Activated B cell treated with CpG ODN at 0.5 μM for 24 hours (primary cell): ENCODE measurements at places on chromosomes 3 and 15. TPM values are rescaled to one million over a fixed set of nuclear protein-coding genes. Genes with fewer than 3 reads are reported as not detected.

The SCN5A gene
- 0.02 TPM in 1 of 2 replicates, not detected in the other for total RNA-seq

DNA sequence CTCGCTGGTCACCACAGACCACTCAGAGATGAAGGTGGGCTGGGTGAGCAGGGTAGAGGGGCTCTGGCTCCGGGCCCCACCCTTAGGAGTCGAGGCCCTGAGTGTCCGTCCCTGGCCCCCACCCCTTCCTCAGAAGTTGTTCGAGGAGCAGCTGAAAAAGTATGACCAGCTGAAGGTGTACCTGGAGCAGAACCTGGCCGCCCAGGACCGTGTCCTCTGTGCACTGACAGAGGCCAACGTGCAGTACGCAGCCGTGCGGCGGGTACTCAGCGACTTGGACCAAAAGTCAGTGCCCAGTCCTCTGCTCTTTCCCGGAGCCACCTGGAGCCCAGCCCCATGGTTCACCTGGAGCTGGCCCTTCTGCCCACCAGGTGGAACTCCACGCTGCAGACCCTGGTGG, 28.5 kb downstream of the PTPN23 start:
- no peak for DNase-seq
- peaks cover 6% of the 10 kb centered on the region for H3K4me1 ChIP-seq
- no peaks in the 10 kb centered on the region for H3K27me3 ChIP-seq
- H3K4me3 ChIP-seq: no peak overlapping the region
- H3K27ac ChIP-seq: no peak overlapping the region
- peaks cover 71% of the 10 kb centered on the region for H3K36me3 ChIP-seq

- peaks cover 10% of the 10 kb centered on the region for H3K27me3 ChIP-seq
- no peak for DNase-seq
- no peaks in the 10 kb centered on the region for H3K4me1 ChIP-seq
- H3K4me3 ChIP-seq: no peak overlapping the region
- no peaks in the 10 kb centered on the region for H3K36me3 ChIP-seq
These were observed 83.9 kb upstream of the FAM98B start for GRCh38 chr15:38369936-38370478.

The UACA gene
- total RNA-seq: 0.56 and 1.00 TPM in 2 replicates

- no peak overlapping the region for H3K27ac ChIP-seq
- H3K36me3 ChIP-seq: peaks cover 1% of the 10 kb centered on the region
- peaks cover 8% of the 10 kb centered on the region for H3K4me1 ChIP-seq
- H3K27me3 ChIP-seq: no peaks in the 10 kb centered on the region
These were observed 91.7 kb upstream of the MBNL1 start for GRCh38 chr3:152176998-152177397.

The NUTM1 gene
- not detected in 2 replicates for total RNA-seq

The PRTG gene
- total RNA-seq: not detected in 2 replicates

DNA sequence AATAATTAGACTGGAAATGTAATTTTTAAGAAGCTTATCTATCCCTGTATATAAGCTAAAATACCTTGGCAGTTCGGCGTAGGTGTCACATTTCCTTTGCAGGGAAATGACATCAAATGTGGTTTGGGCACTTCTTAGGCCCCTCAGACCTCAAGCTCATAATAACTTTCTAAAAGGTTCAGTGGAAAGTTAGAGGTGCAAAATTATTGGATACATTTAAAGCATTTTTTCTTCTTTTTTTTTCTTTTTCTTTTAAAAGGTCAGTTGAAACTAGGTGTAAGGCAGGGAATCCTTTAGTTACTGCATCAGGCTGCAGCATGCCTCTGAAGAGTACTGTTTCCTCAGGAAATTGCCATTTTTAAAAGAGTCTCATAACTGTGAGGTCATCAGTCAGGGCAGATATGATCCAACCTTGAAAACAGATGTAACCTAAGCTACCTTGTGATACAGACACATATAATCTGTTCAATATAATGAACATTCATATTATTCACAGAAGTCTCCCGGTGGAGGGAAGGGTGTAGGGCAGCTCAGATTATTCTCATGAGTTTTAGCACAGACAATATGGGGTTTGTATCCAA, 4.8 kb downstream of the SACM1L start:
- H3K4me3 ChIP-seq: peak overlapping the region; percentile 55
- peaks cover 48% of the 10 kb centered on the region for H3K36me3 ChIP-seq
- no peak for DNase-seq
- peaks cover under 1% of the 10 kb centered on the region for H3K27me3 ChIP-seq
- H3K27ac ChIP-seq: peak overlapping the region; percentile 78

DNA sequence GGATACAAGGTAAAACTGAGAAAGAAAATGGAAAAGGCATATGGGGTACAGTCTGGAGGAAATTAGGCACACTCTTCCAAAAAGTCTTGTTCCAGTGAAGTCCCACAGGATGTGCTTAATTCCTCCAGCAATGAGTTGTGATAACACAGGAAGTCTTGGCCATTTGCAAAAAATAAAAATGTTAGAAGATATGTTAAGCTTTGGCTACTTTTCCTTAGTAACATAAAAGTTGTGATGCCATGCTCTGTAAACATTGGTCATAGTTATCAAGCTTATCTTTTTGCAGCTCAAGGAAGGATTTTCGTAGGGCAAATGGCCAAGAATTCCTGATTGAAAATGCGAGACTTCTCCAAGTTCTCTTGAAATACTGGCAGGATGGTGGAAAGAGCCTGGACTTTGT, 26.4 kb downstream of the LNP1 start:
- H3K36me3 ChIP-seq: no peaks in the 10 kb centered on the region
- no peaks in the 10 kb centered on the region for H3K27me3 ChIP-seq
- no peak overlapping the region for H3K4me3 ChIP-seq

DNA sequence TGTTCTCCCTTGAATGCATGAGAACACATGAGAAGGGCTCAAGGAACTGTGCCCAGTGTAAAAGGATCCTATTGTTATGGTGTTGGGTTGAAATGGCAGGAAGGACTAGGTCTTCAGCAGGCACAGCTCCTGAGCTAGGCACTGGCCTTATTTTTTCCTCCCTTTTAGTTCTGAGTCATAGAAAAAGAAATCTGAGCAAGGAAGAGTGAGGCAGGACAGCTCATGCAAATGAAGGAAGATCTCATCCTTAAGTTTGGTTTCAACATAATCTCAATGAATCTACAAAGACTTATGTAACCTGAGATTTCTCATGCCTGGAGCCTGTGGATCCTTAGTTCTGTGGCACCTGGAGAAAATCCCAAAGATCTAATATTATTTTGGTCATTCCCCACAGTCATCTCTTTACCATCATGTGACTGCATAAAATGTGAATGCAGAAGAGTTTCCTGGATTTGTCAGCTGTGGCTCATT, 188.6 kb upstream of the TBL1XR1 start:
- no peak for DNase-seq
- no peaks in the 10 kb centered on the region for H3K36me3 ChIP-seq
- H3K27me3 ChIP-seq: no peaks in the 10 kb centered on the region
- no peak overlapping the region for H3K4me3 ChIP-seq

The RFTN1 gene
- 323 and 365 TPM in 2 replicates for total RNA-seq

DNA sequence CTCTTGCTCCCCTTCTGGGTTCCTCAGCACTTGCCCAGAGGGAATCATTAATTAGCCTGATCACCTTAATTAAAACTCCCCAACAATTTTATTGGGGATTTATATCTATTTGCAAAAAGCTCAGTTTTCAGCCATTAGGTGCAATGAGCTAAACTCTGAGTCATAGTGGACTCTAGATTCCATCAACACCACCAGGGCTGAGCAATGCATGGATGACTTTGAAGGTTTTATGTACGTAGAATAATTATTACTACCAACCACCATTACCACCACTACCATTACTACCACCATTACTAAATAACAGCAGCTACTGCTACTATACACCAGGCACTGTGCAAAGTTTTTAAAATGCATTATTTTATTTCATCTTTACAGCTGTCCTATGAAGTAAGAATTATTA, 81.2 kb downstream of the ZNF621 start:
- no peaks in the 10 kb centered on the region for H3K4me1 ChIP-seq
- no peak for DNase-seq

DNA sequence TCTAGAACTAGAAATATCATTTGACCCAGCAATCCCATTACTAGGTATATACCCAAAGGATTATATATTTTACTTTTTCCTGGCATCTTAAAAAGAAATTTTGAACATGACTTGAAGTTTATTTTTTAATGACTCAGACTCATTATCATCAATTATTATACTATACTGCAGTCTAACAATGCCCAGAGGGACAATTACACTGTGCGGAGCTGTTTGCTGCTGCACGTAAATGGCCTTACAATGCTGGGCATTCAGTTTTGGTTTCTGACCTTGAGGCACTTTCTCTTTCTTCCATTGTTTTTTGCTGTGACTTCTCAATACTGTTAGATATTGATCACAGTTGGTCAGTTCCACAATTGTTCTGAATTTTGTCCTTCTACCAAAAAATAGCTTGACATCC, 128.8 kb downstream of the GBE1 start:
- H3K36me3 ChIP-seq: peaks cover 23% of the 10 kb centered on the region
- H3K27ac ChIP-seq: no peak overlapping the region
- DNase-seq: no peak
- no peaks in the 10 kb centered on the region for H3K27me3 ChIP-seq
- no peaks in the 10 kb centered on the region for H3K4me1 ChIP-seq

The PPIP5K1 gene
- total RNA-seq: 61.7 and 71.0 TPM in 2 replicates
